EH (cell line): ENCODE measurements at places on chromosomes 3 and 15.
A peak's percentile ranks its signal among the peaks of the same experiment; 100 is the strongest.

DNA sequence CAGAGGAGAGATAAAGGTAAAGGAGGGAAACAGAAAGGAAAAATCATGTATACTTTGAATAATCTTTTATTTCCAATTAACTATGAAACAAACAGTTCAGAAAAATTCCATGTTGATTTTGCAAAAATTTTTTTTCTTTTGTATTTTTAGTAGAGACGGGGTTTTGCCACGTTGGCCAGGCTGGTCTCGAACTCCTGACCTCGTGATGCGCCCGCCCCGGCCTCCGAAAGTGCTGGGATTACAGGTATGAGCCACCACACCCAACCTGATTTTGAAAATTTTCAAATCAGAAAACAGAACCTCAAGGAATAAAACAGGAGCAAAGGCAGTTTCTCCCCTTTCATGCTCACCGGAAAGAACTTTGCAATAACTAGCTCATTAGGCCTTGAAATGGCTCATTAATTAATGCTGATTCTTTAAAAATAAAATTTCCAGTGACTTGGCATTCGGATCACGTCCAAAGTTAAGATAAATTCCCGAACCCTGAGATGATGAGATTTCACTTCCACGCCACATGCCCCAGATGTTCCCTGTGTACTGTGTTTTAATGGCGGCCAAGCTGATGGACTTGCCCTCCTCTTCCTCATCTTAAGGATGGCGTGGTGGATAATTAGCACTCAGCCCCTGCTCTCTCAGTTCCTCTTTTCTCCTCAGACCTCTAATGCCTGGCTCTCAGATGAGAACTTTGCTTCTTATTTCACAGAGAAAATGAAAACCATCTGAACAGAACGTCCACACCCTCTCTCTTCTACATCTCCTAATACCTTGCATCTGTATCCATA, 10.8 kb downstream of the BCL2L10 start:
- no peak for DNase-seq

DNA sequence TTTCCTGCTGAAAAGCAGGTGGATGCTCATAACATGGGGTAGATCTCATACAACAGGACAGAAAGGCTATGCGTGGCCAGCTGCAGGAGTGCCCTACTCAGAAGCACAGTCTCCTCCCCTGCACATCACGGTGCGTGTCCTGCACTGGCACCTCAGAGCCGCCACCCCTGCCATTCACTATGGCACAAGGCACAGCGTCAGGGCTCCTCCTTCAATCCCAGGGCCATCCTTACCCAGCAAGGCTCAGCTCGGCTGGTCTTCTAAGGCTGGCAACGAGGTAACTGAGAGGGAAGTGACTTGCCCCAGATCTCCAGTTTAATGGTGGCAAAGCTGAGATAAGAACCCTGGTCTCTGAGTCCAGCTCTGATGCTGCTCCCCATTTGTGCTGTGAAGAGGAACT, 97.1 kb downstream of the CPN2 start:
- no peak for DNase-seq

DNA sequence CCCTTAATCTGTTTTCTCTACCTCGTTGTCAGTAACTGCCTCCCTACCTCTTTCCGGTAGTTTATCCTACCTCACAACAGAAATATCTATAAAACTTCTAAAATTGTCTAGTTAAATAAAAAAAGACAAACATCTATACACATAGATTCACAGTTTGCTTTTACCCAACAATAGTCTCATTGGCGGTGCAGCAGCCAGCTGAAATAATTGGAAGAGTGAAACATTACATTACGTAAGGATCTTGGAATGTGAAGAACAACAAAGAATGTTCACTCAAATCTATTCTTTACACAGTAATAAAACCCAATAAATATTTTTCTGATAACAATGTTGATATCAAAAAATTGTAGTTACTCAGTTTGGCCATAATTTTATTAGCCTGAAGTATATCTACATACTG, 115.5 kb upstream of the ARPP21 start:
- DNase-seq = no peak

DNA sequence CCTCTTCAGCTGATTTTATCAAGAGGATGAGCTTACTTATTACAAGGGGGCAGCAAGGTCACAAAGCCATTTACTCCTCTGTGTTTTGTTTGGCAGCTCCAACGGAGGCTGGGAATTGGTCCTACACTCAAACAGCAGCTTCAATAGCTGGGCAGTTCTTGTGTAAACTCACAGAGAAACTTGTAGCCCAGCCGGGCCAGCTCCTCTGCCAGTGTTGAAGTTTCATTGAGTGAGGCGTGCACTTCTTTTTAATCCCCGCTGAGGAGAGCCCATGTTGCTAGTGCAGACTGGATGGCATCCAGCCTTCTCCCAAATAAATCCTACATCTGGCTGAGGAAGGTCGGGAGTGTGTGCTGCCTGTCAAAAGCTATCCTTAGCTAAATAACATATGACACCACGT, 59.5 kb downstream of the BFSP2 start:
- DNase-seq = peak; percentile 69

DNA sequence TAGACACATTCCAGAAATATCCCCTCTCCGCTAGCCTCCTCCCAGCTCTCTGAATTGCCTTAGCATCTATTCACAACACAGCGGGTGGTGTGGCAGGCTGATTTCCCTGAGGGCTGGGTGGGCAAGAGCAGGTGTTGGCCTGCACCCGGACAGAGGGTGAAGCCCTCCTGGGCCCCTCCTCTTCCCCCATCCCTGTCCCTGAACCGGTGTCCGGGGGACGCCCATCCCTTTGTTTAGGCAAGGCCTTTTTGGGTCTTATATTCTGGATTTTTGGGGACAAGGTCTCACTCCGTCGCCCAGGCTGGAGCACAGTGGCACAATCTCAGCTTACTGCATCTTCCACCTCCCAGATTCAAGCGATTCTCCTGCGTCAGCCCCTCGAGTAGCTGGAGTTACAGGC, 55.2 kb upstream of the KLHL25 start:
- no peak for DNase-seq

DNA sequence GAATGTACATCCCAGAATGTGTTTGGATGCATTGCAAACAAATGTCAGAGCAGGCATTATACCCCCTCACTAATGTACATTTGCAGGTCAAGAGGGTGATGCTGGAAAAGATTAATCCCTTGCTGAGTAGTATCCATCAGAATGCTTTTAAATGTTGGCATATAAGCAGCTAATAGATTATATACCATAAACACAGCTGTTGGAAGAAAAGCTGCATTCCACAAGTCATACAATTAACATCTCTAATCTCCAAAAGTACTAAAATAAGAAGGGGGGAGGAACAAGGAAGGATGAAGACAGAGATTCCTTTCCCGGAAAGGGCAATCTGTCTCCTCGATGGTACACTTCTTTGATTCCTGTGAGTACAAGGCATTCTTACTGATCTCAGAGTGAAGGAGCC, 445.7 kb upstream of the CDIN1 start:
- no peak for DNase-seq
